GOT3 (cell line): ENCODE measurements at places on chromosomes 5 and 9.

DNA sequence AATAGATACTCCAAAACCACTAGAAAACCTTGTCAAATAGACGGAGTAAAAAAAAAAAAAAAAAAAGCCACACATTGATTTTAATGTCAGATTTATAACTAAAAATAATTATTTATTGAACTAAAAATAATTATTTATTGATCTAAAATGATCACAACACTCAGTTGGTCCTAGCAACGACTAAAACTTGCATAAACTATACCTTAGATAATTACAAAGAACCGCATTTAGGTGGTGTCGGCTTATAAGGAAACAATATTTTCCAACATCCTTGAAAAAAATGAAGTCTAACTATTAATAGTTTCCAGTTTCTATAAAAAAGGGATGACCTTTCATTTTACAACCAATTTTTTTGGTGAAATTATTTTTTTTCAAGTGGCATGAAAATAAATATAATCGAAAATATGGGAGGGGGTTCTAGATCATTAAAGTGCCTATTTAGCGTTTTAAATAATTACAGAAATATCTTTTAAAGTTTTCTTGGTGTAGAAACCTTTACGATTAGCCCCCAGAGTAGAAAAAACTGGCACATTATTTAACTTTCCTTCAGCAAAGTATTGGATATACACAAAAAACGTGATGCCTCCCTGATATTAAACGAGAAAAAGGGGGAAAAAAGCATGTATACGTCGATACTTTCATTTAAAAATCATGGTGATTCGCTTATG lies 3.7 kb downstream of the ARRDC3 start:
- no peak for DNase-seq

DNA sequence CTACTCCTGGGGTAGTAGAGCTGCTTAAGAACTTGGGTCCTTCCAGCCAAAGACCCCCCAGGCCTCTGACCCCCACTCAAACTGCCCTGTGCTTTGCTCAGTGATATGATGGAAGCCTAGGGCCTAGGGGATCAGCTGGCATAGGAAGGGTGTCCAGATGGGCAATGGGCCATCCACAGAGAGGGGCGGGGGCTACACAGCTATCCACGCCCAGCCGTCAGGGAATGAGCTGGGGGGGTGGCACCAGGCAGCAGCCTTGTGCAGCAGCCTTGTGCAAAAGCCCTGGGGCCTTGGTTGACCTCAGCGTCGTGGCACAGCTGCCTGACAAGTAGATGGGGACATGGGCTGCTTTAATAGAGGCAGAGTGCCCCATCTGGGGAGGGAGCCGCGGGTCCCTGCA lies 43.2 kb downstream of the DAB2IP start:
- DNase-seq: no peak

DNA sequence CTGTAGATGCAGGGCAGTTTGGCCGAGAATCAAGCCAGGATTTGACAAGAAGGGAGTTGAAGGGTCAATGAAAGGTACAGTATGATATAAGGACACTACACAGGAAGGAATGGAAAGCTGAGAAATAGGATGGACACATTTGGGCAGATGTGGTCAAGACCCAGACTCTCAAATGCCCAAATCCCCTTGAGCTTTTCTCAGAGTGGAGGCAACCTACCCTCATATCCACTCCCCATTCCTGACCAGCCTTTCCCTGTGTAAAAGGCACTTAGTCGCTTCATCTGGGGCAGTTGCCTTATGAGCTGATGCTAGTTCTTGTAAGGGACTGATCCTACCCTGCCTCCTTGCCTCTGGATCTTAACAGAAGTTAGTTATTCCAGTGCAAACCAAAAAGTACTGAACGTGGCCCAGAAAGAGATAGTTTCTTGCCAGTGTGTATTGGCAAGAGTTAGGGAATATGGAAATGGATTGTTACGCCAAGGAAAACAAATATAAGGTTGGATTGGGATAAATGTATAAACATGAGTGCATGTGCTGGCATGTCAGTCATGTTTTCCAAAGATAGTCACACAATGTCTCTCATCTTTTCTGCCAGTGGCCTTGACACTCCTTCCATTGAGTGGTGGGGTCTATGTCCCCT lies 4.1 kb upstream of the MCCC2 start:
- DNase-seq: no peak

DNA sequence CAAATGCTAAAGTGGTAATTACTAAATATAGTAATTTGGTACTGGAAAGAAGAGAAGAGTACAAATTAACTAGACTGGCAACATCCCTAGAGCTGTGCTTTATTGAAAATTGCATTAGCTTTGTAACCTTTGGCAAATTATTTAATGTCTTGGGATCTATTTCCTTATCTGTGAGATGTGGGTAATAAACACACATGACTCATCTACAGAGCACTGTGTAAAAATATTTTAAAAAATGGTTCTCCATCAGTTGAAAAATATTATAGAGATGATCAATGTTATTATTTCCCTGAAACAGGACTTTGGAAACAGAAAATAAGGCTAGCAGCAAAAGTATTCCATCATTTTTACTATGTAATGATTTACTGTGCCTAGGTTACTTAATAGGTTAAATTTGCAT lies 1698.8 kb upstream of the CDH9 start:
- DNase-seq: no peak

DNA sequence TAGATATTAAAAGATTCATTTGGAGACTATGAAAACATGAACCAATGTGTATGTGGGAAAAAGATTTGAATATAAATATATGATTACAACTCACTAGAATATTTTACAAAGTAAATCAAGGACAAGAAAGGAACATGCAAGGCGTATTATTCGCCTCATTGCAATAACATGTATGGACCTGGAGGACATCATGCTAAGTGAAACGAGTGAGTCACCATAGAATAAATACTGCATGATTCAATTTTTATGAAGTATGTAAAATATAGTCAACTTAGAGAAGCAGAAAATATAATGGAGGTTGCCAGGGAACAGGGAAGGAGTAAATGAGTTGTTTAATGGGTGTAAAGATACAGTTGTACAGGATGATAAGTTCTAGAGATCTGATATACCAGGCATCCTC lies 4.9 kb downstream of the TXNDC8 start:
- no peak for DNase-seq

GRCh38 chr5:78896132-78896531 lies 89.0 kb downstream of the ARSB start:
- DNase-seq: no peak

DNA sequence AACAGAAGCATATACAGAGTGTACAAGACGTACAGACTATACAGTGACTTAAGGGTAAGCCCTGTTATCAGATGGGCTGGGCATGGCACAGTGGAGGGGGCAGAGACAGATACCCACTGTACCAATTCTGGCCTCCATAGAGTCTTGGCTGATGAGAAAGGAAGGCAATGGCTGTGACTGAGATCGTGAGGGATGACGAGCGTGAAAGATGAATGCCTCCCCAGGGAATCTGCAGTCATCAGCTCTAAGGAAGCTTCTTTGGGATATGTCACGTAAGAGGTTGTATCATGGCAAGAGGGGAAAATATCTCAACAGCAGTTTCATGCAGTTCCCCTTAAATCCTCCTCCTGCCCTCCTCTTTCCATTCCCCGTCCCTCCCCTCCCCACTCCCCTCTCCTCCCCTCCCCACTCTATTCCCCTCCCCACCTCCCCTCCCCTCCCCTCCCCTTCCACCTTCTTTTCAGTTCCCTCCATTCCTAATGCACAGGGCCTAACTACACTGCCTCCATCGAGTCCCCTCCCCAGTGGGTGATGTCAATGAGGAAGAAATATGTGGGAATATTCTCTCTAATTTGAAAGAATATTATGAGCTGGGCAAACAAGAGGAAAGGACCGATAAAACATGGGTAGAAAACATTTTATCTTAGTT lies 226.4 kb upstream of the DAP start:
- DNase-seq: no peak

- no peak for DNase-seq
These were observed 387.2 kb downstream of the ARHGEF28 start for GRCh38 chr5:74013222-74013621.

DNA sequence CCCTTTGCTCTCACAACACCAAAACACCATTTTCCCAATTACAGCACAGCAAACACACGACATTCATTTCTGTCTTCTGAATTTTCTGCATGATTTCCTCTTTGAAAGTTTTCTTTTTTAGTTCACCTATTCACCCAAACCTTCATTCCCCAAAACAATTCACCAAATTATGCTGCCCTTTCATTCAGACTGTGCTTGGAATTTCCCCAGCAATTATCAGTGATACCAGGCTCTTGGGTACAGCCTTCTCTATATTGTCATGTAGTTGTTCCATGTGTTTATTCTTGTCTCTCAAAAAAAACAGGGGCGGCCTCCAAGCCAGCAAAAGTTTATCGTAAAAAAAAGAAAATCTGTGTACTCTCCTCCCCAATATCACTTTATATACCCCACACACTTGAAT lies 9.0 kb upstream of the LIX1 start:
- no peak for DNase-seq

DNA sequence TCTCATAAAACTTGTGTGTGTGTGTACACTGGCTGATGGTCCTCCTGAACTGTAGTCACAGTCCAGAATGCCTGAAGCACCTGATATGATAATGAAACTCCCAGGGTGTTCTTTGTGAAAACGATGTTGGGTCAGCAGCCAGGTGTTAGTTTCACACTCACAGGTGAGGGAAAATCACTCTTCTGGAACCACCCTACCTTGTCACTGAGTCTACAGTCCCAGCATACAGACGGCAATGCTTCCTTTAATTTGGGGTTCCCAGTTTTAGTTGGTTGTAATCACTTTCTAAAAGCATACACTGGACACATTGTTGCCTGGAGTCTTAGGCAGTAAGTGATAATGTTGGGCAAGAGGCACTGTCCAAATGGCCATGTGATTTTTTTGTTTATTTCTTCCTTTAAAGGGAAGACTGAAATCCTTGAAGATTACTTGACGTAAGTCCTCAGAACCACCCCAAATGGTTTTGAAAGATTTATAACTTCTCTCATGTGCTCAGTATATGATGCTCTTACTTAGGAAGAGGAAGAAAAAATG lies 18.2 kb upstream of the MGAT1 start:
- DNase-seq: no peak

GRCh38 chr5:36655161-36655560 lies 48.8 kb downstream of the SLC1A3 start:
- no peak for DNase-seq

DNA sequence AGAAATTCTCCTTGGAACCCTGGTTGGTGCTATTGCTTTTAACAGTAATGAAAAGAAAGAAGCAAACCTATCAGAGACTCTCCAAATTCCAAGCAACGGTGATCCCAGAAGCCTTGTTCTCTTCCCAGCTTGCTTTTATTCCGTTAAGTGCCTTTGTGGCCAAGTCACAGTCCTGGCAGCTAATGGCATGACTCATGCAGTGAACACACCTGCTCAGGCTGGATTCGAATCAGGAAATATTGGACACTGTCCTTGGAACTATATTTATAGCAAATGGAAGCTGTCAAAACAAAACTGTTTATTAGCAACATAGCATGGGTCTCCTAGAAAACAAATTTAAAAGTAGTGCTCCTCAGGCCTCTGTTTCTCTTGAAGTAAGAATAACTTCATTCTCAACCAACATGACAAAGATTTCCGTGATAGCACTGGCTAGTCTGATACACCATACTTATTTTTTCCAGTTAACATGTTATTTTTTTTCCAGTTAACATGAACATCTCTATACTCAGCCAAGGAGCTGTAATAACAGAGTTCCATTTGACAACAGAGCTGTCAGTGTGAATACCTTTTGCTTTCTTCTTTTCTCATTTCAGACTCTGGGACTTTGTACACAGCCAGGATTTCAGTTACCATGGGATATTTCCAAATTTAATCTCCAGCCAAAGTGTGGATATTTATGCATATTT lies 502.4 kb downstream of the GADD45G start:
- DNase-seq: no peak

DNA sequence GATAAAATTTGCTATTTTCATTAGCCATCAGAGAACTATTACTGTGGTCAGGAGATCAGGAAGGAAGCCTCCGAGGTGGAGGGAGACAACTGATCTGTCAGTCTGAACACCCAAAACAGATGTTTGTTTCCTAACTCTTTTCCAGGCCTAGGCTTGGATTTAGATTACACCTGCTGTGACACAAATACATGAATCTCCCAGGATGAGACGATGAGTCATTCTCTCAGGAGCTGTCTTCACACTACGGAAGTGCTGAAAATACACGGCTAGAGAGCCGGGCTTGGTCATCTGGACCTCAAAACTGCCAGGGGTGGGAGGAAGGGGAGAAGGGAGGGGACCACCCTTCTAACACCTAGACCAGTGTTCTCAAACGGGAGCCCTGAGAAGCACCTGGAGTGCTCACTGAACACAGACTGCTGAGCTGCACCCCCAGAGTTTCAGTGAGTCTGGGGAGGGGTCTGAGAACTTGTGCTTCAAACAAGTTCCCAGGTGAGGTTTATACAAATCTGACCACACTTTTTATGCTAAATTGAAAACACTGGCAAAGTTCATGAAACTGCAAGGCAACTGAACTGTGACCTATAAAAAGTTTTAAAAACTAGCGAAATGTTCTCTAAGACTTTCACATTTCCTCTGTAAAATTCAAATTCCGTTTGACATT lies 80.3 kb upstream of the EQTN start:
- no peak for DNase-seq

- no peak for DNase-seq
These were observed 5.7 kb upstream of the STING1 start for GRCh38 chr5:139488260-139488659.

DNA sequence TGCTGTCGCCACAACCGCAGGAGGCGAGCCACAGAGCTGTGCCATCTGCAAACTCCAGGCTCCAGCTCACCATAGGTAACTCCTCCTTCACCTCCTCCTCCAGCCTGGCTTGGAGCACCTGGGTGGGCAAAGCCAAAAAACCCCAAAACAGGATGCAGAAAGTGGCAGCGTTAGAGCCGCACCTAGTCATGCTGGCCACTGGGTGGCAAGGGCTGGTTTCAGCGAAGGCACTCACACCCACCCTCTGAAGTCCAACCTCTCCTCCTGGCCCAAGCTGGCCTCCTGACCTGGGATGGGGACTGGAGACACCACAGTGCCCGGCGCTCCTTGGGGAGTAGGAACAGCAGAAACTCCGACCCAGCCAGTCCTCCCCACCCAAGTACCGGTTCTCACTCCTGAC lies 28.7 kb upstream of the ZNF354B start:
- no peak for DNase-seq

DNA sequence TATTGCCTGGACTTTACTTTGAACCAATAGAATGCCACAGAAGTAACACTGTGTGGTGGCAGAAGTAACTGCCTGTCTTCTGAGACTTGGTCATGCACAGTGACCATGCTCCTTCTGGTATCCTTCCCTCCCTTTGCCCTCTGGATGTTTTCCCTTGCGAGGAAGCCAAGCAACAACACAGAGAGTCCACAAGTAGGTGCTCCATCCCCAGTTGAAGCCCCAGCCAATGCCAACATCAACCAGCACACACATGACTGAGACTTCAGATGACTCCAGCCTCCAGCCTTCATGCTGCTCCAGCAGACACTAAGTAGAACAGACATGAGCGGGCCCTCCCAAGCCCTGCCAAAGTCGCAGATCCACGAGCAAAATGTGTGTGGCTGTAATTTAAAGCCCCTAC lies 129.6 kb downstream of the EPB41L4A start:
- DNase-seq: no peak

GRCh38 chr9:84173961-84174360 lies 166.6 kb downstream of the SLC28A3 start:
- DNase-seq: no peak
